CD4-positive, alpha-beta T cell treated with Interleukin-4 for 4 hours (primary cell): ENCODE measurements at places on chromosomes 7 and 10.

DNA sequence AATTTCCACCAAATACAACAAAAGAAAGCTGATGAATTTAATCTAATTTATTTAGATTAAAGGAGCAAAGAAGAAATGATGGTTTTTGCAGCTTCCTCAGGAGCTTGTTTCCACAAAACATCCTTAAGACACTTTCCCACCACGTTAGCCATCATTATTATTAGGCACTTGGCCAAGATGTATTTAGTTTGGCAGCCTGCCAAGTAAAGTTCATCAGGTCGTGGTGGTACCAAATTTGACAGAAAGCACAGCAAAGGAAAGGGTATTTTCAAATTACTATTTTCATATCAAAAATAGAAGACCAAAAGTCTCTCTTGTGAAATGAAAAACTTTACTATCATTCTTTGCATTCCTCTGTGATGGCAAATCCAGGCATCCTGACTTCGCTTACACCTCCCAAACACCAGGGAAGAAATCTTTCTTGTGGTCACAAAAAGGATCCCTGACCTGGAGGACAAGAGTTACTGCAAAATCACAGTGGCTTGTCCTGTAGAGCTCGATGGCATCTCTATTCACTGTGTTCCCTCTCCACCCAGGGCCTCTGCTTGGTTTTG is 123.1 kb upstream of the INHBA start:
- DNase-seq, result no peak

DNA sequence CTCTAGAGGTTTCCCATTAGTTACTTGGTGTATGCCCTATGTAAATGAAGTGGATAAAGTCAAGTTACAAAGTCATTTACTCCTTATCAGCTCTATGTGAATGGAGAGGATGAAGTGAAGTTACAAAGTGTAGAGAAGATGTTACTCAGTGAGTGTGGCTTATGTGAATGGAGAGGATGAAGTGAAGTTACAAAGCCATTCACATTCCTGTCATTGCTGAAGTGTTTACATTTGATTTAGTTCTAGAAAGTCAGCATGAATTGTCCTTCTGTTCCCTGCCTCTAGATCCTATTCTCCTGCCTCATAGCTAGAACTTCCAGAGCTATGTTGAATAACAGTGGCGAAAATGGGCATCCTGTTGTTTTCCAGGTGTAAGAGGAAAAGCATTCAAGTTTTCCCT is 880.1 kb downstream of the DNAJB9 start:
- no peak for DNase-seq

- peak; percentile 98 for DNase-seq
Measured at GRCh38 chr10:68331455-68332258, at the start of gene HNRNPH3. TSS of gene HNRNPH3 (plus strand) at chr10:68332064. CDS start at chr10:68337222, 5,158 bp downstream.

DNA sequence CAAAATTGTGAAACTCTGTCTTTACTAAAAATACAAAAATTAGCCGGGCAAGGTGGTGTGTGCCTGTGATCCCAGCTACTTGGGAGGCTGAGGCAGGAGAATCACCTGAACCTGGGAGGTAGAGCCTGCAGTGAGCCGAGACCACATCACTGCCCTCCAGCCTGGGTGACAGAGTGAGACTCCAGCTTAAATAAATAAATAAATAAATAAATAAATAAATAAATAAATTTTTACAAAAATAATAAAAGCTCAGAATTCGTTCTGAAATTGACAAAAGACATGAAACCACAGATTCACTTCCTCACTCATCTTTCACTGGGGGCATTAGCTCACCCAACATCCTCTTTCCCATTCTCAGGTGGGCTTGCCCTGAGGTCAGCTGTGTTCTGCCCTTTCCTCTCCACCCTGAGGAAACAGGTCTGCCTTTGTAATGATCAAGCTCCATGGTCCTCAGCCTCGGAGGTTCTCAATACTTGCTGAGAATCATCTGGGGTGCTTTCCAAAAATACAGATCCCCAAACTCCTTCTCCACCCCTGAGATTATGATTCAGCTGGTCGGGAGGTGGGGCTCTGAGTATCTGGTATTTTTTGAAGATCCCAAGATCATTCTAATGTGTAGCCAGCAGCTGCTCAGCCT is 29.2 kb upstream of the APBB1IP start:
- DNase-seq, result no peak

GRCh38 chr7:22715969-22716368 is 11.0 kb upstream of the IL6 start:
- no peak for DNase-seq

- DNase-seq, result no peak
Measured at GRCh38 chr10:106917452-106918055, 247.0 kb downstream of the SORCS1 start.

DNA sequence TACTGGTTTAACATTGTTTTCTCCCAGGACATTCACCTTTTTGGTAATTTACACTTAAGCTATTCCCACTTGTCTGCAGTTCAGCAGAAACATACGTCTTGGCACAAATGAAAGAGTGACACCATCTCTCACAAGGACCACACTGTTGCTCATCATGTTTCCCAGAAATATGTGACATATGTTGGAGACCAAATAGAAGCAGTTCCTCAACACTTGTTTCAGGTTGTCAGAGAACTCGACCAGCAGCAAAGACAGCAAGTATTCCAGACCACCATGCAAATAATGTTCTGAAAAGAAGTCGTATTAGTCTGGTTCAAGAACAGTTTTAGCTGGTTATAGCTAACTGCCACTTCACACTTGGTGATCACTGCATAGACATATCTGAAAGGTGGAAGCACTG is 81.3 kb upstream of the KLF6 start:
- peak; percentile 67 for DNase-seq

DNA sequence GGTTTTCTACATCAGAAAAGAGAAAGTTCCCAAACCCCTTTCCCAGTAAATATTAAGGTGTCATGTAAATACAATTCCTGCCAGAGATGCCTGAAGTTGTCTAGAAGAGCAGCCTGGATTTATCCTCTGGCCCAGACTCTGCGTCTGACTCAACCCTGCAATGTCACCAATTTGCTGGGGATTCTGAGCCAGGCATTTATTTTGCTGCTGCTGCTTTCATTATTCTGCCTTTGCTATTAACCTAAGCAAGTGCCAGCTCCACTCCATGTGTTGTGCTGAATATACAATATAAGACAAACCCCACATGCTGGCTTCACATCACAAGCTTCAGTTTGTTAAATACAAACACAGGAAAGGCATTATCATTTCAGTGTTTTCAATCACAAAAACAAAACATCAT is 59.1 kb downstream of the ELAPOR2 start:
- DNase-seq, result no peak

- no peak for DNase-seq
Measured at GRCh38 chr7:25964483-25964991, 187.5 kb upstream of the NFE2L3 start.

- no peak for DNase-seq
Measured at GRCh38 chr7:126804604-126805003, 448.1 kb downstream of the GRM8 start.

DNA sequence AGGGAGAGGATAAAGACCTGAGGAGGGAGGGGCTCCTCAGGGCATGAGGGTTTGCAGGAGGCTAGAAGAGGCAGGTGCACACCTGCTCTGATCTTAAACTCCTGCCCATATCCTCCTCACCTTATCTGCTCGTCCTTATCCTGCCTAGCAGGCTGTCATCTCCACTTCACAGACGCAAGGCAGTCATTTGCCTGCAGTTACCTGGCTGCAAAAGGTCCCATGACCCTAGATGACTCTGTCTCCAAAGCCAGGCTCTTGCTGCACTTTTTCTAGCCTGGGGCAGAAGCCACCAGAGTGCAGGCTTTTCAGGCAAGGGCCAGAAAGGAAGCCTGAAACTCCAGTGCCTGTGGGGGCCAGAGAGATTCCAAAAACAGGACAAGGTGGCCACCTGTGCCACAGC is 1.7 kb upstream of the ZNF853 start:
- DNase-seq, result no peak

DNA sequence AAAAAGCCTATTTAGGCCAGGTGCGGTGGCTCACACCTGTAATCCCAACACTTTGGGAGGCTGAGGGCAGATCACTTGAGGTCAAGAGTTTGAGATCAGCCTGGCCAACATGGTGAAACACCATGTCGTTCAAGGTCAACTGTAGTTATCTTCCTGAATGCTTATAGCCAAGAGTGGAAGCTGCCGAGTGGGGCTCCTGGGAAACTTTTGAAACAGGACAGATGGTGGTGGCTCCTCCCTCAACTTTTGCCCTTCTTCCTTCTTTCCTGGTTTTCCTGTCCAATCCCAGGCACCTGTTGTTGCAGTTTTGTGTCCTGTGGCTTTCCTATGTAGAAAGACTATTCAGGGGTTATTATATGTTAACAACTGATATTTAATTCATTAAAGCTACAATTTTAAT is 8.7 kb upstream of the PPIA start:
- DNase-seq, result no peak

GRCh38 chr7:46247664-46248063 is 326.6 kb upstream of the IGFBP3 start:
- no peak for DNase-seq
